Tracheal epithelial cell (primary cell): ENCODE measurements at places on chromosomes 2 and 18. TPM values are rescaled to one million over a fixed set of nuclear protein-coding genes. Genes with fewer than 3 reads are reported as not detected.

Gene ZNF516
- 24.5 and 34.2 TPM in 2 replicates for total RNA-seq

Gene TNS1
- total RNA-seq: 0.64 and 12.0 TPM in 2 replicates

Gene CRYGD
- not detected in 2 replicates for total RNA-seq

Gene DSG4
- total RNA-seq: not detected in 2 replicates

Gene SNORC
- 0.24 and 1.3 TPM in 2 replicates for total RNA-seq

Gene ST3GAL5
- 13.6 and 14.2 TPM in 2 replicates for total RNA-seq

Gene RNF152
- 31.6 and 35.8 TPM in 2 replicates for total RNA-seq

Gene UCN
- 0.48 and 0.85 TPM in 2 replicates for total RNA-seq

Gene TDRD15
- total RNA-seq: under 0.01 TPM in 1 of 2 replicates, not detected in the other

Gene MBD5
- total RNA-seq: 3.6 and 6.6 TPM in 2 replicates

Gene APLF
- 5.1 and 6.3 TPM in 2 replicates for total RNA-seq

Gene SLC9A2
- total RNA-seq: under 0.01 and 1.2 TPM in 2 replicates

Gene GALNT3
- 63.1 and 78.2 TPM in 2 replicates for total RNA-seq

Gene MREG
- total RNA-seq: 24.3 and 77.8 TPM in 2 replicates

Gene SPP2
- total RNA-seq: not detected in 2 replicates

Gene ACMSD
- total RNA-seq: 1.7 TPM in 1 of 2 replicates, not detected in the other

Gene AQP4
- under 0.01 and 0.72 TPM in 2 replicates for total RNA-seq

Gene EFEMP1
- 116 and 188 TPM in 2 replicates for total RNA-seq

Gene CHRNA1
- total RNA-seq: 0.21 TPM in 1 of 2 replicates, not detected in the other

Gene RESP18
- total RNA-seq: not detected in 2 replicates

Gene DQX1
- total RNA-seq: 2.8 and 4.6 TPM in 2 replicates

Gene FAM237A
- not detected in 2 replicates for total RNA-seq
